ENCODE measurements at places on chromosomes 7 and 10.
A peak's percentile ranks its signal among the peaks of the same experiment; 100 is the strongest.

DNA sequence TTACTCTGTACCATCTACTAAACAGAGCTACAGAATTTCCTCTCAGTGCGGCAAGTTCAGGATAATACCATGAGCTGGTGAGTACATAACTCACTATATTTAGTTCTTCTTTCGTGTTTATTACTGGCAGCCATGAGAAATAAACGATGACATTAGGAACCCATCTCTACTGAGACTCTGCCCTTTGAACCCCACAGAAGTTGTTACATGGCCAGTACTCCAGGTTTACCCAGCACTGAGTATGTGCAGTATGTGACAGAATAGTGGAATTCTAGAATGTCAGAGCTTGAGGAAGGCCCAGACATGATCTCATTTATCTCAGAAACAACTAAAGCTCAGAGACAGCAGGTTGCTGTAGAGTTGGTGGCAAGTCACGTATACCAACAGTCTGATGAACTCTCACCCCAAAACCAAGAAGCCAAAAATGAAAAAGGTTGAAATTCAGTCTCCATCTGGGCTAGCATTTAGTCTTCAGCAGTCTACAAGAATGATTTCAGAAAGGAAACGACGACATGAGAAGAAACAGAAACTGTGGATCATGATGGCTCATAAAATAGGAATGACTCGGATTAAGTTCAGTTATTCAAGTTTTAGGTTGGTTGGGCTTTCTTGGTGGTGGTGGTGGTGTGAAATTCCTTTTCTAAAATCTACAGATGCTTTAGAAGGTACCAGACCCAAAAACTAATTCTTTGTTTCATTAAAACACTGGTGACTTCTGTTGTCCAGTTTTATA lies 78.5 kb downstream of the SORBS1 start:
- no peak for DNase-seq

DNA sequence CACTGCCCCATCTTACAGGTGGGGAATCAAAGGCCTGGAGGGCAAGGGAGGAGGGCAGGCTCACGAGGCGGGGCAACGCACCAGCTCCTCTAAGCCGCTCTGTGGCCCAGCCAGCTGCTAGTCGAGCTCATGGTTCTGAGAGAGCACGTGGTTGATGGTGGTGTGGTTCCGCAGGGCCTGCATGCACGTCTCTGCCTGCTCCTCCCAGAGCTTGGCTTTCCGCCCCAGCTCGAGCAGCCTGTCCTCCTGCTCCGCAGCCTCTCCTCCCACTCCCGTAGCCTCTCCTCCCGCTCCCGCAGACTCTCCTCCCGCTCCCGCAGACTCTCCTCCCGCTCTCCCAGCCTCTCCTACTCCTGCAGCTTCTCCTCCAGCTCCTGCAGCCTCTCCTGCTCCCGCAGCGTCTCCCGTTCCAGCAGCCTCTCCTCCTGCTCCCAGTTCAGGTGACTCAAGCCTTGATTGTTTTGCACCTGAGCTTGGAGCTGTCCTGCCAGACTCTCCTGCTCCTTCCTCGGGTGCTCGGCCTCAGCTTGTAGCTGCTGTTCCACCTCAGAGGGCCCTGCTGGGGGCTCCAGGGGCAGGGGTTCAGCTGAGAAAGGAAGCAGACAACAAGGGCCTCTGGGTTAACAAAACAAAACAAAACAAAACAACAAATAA lies 19.1 kb upstream of the MTPAP start:
- DNase-seq = no peak

DNA sequence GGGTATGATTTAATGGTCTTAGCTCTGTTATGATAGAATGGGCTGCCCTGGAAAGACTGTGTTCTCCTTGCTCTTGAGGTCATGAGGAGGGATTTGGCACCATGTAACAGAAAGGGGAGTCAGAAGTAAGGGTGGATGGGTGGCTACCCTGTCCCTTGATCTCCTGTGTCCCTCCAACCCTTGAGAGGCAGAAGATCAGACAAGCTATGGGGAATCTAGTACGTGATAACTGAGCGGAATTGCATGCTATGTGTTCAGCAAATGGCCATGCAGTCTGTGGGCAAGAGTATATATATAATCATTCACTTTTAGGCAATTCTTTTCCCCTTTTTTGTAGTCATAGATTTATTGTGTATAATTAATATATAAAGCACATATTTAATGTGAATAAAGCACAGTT lies 174.9 kb downstream of the SEC23IP start:
- no peak for DNase-seq

- no peak for DNase-seq
Observed at GRCh38 chr7:99379043-99379577, 4.6 kb downstream of the ARPC1B start.

DNA sequence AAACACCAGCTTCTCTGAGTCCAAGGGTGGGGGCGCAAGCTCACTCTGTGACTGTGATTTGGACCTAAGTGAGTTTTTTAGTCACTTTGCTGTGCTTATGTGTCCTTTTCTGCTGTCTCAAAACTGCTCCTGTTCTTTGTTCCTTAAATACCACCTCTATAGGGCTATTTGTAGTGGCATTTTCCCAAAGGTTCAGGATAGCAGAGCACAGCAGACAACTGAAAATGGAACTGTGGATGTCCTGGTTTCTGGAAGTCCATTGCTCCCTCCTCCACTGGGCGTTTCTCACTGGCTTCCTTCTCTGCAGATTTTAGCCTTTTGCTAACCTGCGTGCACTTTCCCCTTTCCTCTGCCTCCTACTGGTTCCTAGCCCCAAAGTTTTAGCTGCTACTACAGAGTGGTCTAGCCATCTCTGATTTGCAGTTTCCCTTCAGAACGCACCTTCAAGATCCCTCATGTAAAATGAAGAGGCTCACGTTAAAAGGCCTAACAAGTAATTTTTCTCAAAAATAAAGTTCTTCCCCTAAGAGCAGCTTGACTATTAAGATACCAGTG lies 25.6 kb downstream of the BLVRA start:
- no peak for DNase-seq

GRCh38 chr7:78203042-78203720 lies 404.6 kb downstream of the PHTF2 start:
- DNase-seq = no peak

DNA sequence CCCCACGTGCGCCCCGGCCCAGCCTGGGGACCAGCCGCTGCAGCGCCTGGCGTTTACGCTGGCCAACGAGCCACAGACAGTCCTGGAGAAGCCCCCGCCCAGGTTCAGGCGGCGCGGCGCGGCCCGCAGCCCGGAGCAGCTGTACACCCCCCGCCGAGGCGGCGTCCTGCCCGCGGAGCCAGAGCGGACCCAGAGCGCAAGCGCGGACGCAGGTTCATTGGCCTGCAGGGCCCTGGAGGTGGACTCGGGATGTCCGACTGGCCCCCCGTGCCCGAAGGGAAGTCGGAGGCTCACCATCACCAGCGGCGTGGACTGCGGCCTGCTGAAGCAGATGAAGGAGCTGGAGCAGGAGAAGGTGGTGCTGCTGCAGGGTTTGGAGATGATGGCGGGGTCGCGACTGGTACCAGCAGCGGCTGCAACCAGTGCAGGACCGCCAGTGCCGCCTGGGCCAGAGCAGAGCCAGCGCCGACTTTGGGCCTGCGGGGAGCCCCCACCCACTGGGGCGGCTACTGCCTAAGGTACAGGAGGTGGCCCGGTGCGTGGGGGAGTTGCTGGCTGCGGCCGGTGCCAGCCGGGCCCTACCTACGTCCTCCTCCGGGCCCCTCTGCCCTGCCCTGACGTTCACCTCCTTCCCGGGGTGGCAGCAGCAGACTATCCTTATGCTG lies 72.0 kb upstream of the KCTD7 start:
- no peak for DNase-seq

- DNase-seq = no peak
Observed at GRCh38 chr7:3078514-3078913, 34.8 kb upstream of the CARD11 start.

DNA sequence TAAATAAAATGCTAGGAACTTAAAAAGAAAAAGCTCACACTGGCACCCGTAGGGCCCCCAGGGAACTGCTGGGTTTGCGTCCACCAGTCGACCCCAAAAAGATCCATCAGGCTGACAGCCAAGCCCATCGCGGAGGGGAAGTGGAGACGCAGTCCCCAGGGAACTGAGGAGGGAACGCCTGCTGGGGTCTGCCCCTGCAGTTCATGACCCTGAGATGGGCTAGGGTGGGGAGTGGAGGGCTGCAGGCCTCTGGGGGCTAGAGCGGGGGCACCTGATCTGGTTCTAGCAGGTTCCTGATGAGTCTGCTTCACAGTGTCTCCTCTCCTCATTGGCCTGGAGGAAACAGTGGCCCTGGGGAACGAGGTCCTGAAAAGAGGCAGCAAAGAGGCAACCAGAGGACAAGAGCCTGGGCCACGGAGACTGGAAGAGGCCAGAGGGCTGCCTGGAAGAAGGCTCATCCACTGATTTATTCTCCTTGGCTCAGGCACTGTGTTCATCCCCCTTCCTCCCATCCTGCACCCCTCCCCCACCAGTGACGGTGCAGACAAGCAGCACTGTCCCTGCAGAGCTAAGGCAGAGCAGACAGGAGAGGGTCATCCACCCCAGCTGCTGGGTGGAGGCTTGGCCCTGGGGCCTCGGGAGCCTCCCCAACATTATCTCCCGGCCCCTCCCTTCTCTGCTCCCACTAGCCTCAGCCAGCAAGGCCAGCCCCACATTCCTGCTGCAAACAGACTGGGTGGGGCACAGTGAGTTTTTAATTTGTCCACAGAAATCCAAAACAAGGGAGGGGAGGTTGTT lies 24.7 kb upstream of the HSPA12A start:
- peak; percentile 40 for DNase-seq

Measured in WERI-Rb-1 (cell line).